ENCODE measurements at places on chromosomes 5 and 9.

DNA sequence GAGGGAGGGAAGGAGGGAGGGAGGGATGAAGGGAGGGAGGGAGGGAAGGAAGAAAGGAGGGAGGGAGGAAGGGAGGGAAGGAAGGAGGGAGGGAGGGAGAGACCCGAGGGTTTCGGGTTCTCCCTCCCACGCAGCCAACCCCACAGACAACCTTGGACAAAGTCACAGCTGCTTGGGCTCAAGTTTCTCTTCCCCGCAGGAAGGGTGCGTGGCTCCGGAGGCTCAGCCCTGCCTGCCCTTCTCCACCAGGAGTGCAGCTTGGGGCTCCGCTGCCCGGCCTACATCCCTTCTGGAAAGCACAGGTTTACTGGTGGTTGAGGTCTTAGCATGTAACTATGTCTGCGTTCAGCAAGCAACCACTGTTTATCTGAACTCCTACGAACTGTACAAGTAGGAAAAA is 15.0 kb downstream of the SLC12A7 start:
- H3K27me3 ChIP-seq: no peaks in the 10 kb centered on the region
- peaks cover 12% of the 10 kb centered on the region for H3K36me3 ChIP-seq
- H3K4me1 ChIP-seq: peaks cover 42% of the 10 kb centered on the region
- DNase-seq: no peak

- DNase-seq: no peak
- no peak overlapping the region for H3K4me3 ChIP-seq
- no peaks in the 10 kb centered on the region for H3K27me3 ChIP-seq
- no peaks in the 10 kb centered on the region for H3K36me3 ChIP-seq
- H3K27ac ChIP-seq: no peak overlapping the region
Measured at GRCh38 chr5:128791312-128791711, 174.0 kb upstream of the SLC27A6 start.

- no peak overlapping the region for H3K4me3 ChIP-seq
- peaks cover 13% of the 10 kb centered on the region for H3K4me1 ChIP-seq
- DNase-seq: no peak
- H3K27me3 ChIP-seq: no peaks in the 10 kb centered on the region
- H3K27ac ChIP-seq: no peak overlapping the region
Measured at GRCh38 chr5:119420169-119420568, 32.1 kb upstream of the HSD17B4 start.

DNA sequence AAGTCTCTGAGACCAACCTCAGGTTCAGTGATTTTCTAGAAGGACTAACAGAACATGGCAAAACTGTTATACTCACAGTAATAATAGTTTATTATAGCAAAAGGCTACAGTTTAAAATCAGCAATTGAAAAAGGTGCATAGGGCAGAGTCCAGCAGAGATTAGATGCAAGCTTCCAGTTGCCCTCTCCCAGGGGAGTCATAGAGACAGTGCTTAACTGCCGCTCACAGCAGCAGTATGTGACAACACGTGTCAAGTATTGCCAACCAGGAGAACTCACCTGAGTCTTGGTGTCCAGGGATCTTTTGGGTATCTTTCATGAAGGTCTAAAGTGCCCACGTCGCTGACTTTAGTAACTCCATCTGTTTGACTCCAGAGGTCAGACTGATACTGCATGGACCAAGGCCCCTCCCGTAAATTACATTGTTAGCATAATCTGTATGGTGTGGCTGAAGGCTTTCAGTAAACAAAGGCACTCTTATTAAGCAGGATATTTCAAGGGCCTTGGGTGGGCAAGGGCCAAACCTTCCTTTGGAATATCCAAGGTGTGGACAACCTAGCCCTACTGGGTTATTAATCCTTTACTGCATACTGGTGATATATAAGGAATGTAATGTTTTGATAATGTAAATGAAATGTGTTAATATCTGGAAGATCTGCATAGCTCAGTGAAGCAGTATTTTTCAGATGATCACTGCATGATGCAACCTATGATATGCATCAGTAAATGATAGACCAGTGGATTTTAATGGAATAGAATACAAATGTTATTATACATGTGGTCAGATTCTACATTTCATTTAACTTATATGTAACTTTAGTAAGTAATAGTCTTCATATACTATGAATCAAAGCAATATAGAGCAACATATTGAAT is 44.0 kb downstream of the RASA1 start:
- no peak overlapping the region for H3K4me3 ChIP-seq
- no peaks in the 10 kb centered on the region for H3K36me3 ChIP-seq
- H3K27ac ChIP-seq: no peak overlapping the region
- H3K4me1 ChIP-seq: no peaks in the 10 kb centered on the region

DNA sequence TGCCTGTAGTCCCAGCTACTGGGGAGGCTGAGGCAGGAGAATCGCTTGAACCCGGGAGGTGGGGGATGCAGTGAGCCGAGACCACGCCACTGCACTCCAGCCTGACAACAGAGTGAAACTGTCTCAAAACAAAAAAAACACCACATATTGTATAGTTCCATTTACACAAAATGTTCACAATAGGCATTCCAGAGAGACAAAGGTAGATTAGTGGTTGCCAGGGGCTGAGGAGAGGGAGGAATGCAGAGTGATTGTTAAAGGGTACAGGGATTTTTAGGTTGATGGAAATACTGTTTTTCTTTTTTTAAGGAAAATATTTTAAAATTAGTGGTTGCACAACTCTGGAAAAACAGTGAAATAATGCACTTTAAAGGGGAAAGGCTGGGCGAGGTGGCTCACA is 19.6 kb downstream of the ETF1 start:
- H3K27ac ChIP-seq: no peak overlapping the region
- H3K36me3 ChIP-seq: no peaks in the 10 kb centered on the region
- no peak overlapping the region for H3K4me3 ChIP-seq
- no peaks in the 10 kb centered on the region for H3K27me3 ChIP-seq
- DNase-seq: no peak

DNA sequence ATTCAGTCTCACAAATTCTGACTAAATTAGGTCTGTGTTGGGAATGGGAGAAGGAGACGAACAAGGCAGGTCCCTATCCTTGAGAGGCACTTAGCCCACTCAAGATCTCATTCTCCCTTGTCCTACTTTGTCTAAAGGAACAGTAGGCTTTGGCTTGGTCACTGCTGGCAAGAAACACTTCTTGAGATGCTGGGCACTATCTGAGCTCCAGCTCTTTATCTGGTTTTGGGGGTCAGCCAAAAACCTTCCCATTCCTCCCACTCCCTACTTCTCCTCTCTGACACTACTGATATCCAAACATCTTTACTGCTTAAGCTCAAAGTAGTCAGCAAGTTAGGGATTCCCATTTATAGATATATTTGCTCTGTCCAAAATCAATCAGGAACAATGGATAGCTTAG is 155.2 kb downstream of the MAPKAP1 start:
- peaks cover 86% of the 10 kb centered on the region for H3K4me1 ChIP-seq
- no peak overlapping the region for H3K4me3 ChIP-seq
- peak overlapping the region; percentile 66 for H3K27ac ChIP-seq
- no peak for DNase-seq

DNA sequence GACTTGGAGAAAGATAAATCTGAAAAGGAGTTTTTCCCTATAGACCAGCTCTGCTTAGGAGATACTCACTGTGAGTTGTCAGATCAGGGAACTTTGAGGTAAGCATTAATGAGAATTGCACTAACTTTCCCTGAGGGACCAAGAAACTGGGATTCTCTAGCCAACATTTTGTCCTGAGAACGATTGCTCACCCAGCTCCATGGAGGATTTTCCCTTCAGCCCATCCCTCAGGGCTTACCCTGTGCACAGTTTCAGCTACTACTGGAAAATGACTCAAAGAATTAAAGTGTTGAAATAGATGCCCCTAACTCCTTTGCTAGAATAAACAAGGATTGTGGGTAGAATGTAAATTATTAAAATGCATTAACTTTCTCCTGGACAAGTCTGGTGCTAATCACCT is 237.2 kb upstream of the IL12B start:
- H3K36me3 ChIP-seq: no peaks in the 10 kb centered on the region
- H3K27me3 ChIP-seq: no peaks in the 10 kb centered on the region
- no peak for DNase-seq
- no peak overlapping the region for H3K27ac ChIP-seq
- no peaks in the 10 kb centered on the region for H3K4me1 ChIP-seq
- no peak overlapping the region for H3K4me3 ChIP-seq

DNA sequence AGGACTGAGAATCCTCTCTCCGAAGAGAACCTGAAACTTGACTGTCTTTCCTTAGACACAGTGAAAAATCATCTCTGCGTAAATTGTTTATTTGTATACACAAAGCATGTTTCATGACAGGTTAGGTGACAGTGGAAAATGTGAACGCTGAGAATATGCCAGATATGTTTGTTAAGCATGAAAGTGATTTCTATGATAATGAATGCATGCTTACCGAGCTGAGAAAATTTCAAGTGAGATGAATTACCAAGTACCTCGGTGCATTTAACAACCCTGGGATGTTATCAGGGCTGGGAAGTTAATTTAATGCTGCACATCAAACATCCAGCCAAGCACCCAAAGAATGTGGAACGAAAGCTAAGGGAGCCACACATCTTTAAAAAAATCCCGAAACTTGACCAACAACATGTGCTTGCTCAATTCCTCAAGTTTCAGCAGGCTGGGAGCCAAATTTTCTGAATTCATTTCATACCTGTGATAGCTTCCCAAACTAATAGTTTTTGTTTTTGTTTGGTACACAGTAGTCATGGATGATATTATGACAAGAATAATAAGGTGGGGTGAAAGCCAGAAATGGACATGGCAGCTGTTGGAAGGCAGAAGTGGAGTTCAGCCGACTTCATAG is 336.9 kb downstream of the ARHGEF28 start:
- H3K27ac ChIP-seq: no peak overlapping the region
- no peak for DNase-seq
- H3K36me3 ChIP-seq: no peaks in the 10 kb centered on the region
- H3K4me3 ChIP-seq: no peak overlapping the region
- H3K27me3 ChIP-seq: no peaks in the 10 kb centered on the region
- H3K4me1 ChIP-seq: no peaks in the 10 kb centered on the region

- no peaks in the 10 kb centered on the region for H3K36me3 ChIP-seq
- no peak overlapping the region for H3K4me3 ChIP-seq
- H3K4me1 ChIP-seq: peaks cover 44% of the 10 kb centered on the region
Measured at GRCh38 chr9:32294106-32294505, 90.3 kb upstream of the ACO1 start.

DNA sequence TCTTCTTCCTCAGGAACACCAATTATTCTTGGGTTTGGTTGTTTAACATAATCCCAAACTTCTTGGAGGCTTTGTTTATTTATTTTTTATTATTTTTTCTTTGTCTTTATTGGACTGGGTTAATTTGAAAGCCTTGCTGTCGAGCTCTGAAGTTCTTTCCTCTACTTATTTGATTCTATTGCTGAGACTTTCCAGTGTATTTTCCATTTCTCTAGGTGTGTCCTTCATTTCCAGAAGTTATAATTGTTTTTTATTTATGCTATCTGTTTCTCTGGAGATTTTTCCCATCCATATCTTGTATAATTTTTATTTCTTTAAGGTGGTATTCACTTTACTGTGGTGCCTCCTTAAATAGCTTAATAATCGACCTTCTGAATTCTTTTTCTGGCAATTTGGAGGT is 8.8 kb upstream of the RIOK2 start:
- no peak overlapping the region for H3K27ac ChIP-seq
- no peaks in the 10 kb centered on the region for H3K4me1 ChIP-seq
- no peaks in the 10 kb centered on the region for H3K36me3 ChIP-seq
- H3K27me3 ChIP-seq: no peaks in the 10 kb centered on the region
- DNase-seq: no peak
- no peak overlapping the region for H3K4me3 ChIP-seq

- H3K27me3 ChIP-seq: no peaks in the 10 kb centered on the region
- peak overlapping the region; percentile 43 for H3K27ac ChIP-seq
- H3K4me1 ChIP-seq: peaks cover 26% of the 10 kb centered on the region
- no peak overlapping the region for H3K4me3 ChIP-seq
- DNase-seq: peak; percentile 60
Measured at GRCh38 chr9:82606071-82606470, 456.9 kb downstream of the RASEF start.

GRCh38 chr5:16865151-16865550 is 70.9 kb downstream of the MYO10 start:
- H3K36me3 ChIP-seq: no peaks in the 10 kb centered on the region
- no peaks in the 10 kb centered on the region for H3K27me3 ChIP-seq
- no peaks in the 10 kb centered on the region for H3K4me1 ChIP-seq
- no peak overlapping the region for H3K4me3 ChIP-seq

DNA sequence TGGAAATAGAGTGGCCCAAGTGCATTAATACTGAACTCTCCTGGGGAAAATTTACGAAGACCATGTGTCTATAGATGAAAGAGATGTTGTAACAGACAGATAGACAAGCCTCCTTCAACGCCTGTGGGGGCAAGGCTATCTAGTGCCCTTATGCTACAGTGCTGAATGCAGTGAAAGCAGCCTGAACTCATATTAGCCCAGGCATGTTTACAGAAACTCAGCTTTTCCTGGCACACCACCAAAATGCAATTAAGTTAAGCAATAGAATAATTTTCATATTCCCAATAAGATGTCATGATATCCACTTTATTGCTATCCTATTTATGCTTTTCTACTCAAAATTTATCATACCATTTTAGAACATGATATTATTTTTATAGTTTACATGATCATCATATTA is 277.0 kb downstream of the DIRAS2 start:
- no peaks in the 10 kb centered on the region for H3K36me3 ChIP-seq
- DNase-seq: no peak
- no peaks in the 10 kb centered on the region for H3K4me1 ChIP-seq
- H3K4me3 ChIP-seq: no peak overlapping the region
- no peak overlapping the region for H3K27ac ChIP-seq
- H3K27me3 ChIP-seq: no peaks in the 10 kb centered on the region

- no peak overlapping the region for H3K27ac ChIP-seq
- no peaks in the 10 kb centered on the region for H3K4me1 ChIP-seq
- H3K27me3 ChIP-seq: no peaks in the 10 kb centered on the region
- H3K4me3 ChIP-seq: no peak overlapping the region
- no peaks in the 10 kb centered on the region for H3K36me3 ChIP-seq
Measured at GRCh38 chr5:116674881-116675625, 100.4 kb upstream of the SEMA6A start.

GRCh38 chr5:6675784-6676491 is 37.3 kb upstream of the TENT4A start:
- H3K27ac ChIP-seq: no peak overlapping the region
- no peaks in the 10 kb centered on the region for H3K4me1 ChIP-seq
- H3K27me3 ChIP-seq: no peaks in the 10 kb centered on the region
- no peaks in the 10 kb centered on the region for H3K36me3 ChIP-seq
- no peak for DNase-seq

- no peaks in the 10 kb centered on the region for H3K36me3 ChIP-seq
- H3K27me3 ChIP-seq: no peaks in the 10 kb centered on the region
- H3K4me3 ChIP-seq: no peak overlapping the region
- DNase-seq: no peak
- H3K4me1 ChIP-seq: peaks cover 24% of the 10 kb centered on the region
Measured at GRCh38 chr9:5834214-5834613, 1.3 kb upstream of the ERMP1 start.

- no peak for DNase-seq
- H3K27me3 ChIP-seq: no peaks in the 10 kb centered on the region
- no peaks in the 10 kb centered on the region for H3K4me1 ChIP-seq
Measured at GRCh38 chr5:116063950-116064349, 20.9 kb upstream of the COMMD10 start.

- DNase-seq: no peak
- H3K4me3 ChIP-seq: no peak within 1 kb of the TSS
- H3K4me1 ChIP-seq: peaks cover 3% of the 10 kb centered on the region
- H3K36me3 ChIP-seq: no peaks in the 10 kb centered on the region
Measured at GRCh38 chr9:137230705-137231371, at the start of gene SLC34A3. Gene SLC34A3 (plus strand): TSS chr9:137230901. CDS start chr9:137231703, 802 bp downstream.

- H3K36me3 ChIP-seq: no peaks in the 10 kb centered on the region
- peak; percentile 89 for DNase-seq
- peak overlapping the region; percentile 5 for H3K27ac ChIP-seq
Measured at GRCh38 chr5:4905674-4906520, 234.2 kb upstream of the ADAMTS16 start.

Measured in sigmoid colon (tissue), 7 donors.